ENCODE measurements at places on chromosomes 13 and 19.
A peak's percentile ranks its signal among the peaks of the same experiment; 100 is the strongest.

DNA sequence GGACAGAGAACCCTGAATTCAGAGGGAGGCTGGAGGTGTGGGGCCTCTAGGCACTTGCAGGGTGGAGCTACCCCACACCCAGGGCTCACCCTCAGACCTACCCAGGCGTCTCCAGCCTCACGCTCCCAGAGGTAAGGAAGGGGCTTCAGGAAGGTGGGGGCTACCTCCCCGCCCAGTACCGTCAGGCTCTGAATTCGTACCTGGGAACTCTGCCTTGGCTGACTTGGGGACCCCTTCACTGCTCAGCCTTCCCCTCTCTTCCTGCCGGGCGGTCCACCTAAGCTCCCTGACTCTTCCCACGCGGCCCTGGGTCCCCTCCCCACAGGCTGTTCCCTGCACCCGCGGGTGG is 28.5 kb upstream of the PARP4 start:
- no peak for ATAC-seq

- ATAC-seq, result peak; percentile 28
Observed at GRCh38 chr19:1400281-1401137, 833 bp downstream of the GAMT start.

- ATAC-seq, result peak; percentile 22
Observed at GRCh38 chr13:22061806-22062391, 391.0 kb downstream of the FGF9 start.

DNA sequence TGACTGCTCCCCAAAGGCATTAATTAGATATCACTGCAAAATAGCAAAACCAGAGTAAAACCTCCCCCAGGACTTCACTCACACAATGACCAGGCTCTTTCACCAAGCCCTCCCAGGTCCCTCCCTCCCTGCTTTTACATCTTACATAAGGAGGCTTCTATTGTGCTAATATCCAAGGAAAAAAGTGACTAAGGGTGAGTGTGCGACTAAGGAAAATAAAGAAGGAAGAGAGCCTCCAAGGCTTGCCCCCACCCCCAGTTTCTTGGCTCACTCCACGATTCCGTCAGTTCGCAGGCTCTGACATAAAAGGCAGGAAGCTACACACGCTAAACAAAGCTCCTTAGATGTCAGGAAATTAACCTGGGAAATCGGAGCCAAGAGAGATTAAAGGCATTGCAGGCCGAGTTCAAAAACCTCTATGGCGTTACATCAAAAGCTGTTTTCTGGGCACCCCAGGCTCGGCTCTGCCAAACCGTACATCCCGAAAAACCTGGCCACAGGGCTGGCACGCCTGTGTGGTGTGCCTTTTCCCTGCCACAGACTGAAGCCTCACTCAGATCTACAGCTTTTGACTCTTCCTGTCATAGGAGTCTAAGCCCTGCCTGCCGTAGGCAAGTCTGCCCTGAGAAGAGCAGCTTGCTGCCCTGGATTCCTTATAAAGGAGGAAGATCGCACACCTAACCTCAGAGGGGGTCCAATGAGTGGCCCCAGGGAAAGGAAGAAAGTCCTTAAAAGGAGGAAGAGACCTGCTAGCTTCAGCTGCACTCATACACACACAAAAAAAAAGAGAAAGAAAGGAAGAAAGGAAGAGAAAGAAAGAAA is 67.0 kb upstream of the SERP2 start:
- no peak for ATAC-seq

GRCh38 chr13:35557475-35557874 is 81.0 kb upstream of the MAB21L1 start:
- no peak for ATAC-seq

DNA sequence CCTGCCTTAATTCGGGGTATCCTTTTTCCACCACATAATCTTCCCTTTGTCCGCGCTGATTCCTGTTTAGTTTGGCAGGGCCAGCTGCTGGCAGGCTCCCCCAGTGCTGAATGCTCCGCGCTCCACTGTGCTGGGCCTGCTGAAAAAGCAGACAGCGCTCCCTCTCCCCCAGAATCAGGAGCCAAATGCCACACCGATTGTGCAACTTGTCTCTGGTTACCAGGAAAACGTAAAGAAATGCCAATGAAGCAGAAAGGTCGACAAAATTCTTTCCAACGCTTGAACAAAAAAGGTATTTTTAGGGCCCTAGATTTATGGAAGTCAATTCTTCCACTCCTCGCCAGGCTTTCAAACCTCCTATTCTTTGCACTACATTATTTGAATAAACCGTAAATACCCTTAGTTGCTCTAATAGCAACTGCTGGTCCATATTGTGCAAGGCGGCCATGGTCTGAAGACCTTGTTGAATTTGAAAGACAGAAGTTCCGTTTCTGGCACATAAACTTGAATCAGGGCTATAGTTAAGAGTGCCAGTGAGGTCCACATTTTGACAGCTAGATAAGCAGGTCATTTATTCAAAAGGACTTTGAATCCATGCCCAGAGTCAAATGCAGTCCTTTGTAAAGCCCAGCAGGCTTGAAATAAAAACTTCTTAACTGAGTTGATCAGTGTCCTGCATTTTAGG is 206.7 kb upstream of the RFC3 start:
- ATAC-seq, result no peak

DNA sequence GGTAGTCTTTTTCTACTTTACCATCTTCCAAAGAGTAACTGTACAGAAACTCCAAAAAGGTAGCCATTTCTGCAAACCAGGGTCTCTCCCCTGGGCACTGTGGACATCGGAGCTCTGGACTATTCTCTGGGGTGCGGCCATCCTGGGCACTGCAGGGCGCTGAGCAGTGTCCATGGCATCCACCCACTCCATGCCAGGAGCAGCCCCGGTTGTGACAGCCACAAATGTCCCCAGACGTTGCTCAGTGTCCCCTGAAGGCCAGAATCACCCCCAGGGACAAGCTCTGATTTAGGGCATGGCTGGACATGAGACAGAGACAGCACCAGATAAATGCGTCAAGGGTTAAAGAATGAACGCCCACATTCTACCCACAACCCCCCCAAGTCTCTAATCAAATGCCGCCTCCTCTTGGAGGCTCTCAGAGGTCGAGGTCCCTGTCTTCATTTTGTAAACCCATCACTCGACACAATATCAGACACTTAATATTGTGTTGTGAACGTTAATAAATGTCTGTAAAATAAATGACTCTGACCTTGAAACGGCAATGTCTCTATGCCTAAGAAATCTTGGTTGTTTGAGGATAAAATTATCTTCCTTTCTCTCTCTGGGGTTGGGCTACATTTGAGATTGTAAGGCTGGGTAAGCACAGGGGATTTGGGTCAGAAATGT is 8.9 kb downstream of the GNG7 start:
- no peak for ATAC-seq

DNA sequence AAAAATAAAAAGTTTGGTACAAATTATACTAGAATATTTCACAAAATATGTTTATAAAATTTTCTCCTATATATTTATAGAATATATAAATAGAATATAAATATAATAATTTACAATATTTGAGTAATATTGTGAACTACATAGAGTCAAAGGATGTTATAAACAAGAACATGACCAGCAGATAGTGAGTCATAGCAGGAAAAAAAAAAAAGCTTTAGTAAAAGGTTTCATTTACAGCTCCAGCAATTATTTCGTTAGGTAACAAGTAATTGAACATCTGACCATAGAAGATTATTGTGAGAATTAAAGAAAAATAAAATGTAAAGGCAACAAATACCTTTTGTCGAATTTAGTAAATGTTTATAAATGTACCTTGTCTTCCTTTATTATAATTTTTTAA is 864.1 kb downstream of the PCDH17 start:
- ATAC-seq, result no peak

GRCh38 chr13:89936256-89936655 is 1411.2 kb upstream of the MIR17HG start:
- ATAC-seq, result no peak

GRCh38 chr19:10830370-10830769 is 5.6 kb downstream of the TMED1 start:
- no peak for ATAC-seq

DNA sequence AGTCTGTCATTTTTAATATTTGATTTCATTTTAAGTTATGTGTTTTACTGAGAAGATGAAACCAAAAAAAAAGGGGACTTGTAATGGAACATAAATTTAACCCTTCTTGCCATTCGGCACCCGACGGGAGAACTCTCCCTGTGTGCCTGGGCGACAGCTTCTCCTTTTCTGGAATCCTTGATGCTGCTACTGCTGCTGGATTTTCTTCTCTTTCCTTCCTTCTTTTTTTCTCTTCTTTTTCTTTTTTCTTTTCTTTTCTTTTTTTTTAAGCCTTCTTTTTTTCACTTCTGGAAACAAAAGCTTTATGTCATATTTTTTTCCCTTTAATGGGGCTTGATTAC is 11.1 kb upstream of the ZNF536 start:
- no peak for ATAC-seq

- no peak for ATAC-seq
Observed at GRCh38 chr13:44565881-44566280, 10.2 kb downstream of the TSC22D1 start.

GRCh38 chr19:10501971-10502523 is 1.1 kb downstream of the KEAP1 start:
- peak; percentile 60 for ATAC-seq

DNA sequence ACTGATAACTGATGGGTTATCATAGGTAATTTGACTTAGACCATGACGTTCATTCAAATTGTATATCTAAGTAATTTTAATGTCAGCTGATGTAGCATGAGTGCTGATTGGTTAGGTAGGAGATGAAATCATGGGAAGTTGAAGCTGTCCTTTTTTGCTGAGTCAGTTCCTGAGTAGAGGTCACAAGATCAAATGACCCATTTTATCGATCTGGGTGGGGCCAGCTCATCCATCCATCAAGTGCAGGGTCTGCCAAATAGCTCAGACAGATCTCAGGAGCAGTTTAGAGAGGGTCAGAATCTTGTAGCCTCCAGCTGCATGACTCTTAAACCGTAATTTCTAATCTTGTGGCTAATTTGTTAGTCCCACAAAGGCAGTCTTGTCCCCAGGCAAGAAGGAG is 35.3 kb upstream of the CD177 start:
- no peak for ATAC-seq

DNA sequence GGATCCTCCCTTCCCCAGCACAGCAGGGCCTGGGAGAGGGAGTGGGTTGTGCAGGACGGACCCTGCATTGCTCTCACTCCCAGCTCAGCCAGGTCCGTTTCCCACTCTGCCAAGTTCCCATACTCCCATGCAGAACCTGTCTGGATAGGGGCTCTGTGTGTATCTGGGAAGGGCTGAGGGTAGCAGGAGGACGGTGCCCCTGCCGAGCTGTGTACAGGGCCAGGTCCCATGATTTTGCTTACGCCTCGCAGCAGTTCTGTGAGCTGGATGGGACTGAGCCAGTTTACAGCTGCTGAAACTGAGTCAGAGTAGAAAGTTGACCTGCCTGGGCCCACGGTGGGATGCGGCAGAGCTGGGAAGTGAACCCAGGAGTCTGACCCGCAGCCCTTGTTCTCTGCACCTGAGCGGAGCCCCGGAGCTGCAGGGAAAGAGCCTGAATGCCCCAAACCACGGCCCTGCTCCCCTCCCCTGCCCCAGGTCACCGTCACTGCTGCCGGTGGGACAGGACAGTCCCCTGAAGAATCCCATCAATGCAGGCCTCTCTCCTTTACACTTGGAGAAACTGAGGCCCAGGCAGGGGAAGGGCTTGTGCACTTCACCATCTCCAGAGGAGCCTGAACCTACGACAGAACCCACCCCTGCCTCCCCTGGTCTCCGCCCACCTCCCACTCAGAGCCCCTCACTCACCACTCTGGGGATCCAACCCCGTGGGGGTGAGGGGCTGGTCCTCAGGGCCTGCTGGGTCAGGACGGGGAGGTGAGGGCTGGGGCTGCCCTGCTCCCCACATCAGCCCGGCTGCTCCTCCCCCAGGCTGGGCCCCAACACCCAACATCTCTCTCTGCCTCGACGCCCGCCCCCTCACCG is 3.5 kb downstream of the LILRB5 start:
- ATAC-seq, result no peak

DNA sequence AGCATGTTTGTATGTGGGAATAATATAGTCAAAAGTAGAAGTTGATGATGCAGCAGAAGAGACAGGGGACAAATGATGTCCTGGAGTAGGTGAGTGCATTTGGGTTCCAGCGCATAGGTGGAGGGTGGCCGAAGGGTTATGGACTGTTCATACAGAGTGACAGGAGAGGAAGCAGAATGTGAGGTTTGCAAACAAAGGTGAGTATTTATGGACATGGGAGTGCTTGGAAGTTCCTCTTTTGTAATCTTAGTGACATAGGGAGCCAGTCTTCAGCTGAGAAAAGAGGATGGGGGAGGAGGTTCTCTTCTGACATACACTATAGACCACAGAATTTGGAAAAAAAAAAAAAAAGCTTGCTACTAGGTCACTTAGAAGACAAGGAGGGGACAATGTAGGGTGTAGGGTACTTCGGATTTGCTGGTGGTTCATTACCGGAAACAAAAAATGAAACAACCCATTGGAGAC is 331.6 kb downstream of the DLEU7 start:
- peak; percentile 53 for ATAC-seq

DNA sequence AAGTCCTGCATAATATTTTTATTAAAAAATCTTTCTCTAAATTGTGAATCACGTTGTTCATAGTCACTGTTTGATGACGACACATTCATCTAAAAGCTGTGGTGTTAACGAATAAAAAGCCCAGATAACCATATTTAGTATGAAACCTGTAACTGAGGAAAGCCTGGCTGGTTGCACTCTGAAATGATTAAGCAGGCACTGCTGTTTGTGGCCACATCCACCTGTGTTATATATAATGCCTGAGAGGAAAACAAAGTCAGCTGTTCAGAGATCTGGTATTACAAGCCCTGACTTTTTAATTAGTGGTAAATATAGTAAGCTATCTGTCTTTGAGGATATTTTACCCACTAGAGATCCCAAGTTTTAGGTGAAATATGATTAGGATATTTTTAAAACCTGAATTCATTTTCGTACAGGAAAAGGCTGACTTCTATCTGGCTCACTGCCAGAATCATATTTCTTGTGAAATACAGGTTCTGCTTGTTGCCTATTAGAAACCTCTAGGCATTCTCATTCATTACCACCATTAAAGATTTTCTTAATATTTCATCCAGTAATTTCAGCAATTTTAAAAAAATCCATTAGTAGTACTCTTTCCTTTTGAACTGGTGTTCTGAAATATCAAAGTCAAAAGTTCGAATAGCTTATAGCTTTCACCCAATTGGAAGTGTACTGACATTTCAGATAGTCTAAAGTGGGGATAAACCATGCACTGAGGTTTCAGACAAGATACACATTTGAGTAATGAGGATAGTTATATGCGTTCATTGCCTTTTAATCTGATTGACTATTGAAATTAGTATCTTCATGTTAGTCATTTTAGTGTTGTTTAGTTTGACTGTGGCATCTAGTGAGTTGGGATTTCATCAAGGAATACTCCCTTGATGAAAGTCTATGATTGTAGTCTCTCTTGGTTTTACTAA is 79.7 kb downstream of the LMO7 start:
- peak; percentile 90 for ATAC-seq

GRCh38 chr13:62598708-62599107 is 1183.1 kb upstream of the PCDH20 start:
- ATAC-seq, result no peak

Data from activated T-helper 17 cell treated with anti-CD3 and anti-CD28 coated beads, Interleukin-2, amount 50 U/mL, for 72 hours (primary cell).